Omental fat pad (tissue), 4 donors: ENCODE measurements at places on chromosomes 11 and 22. TPM values are rescaled to one million over a fixed set of nuclear protein-coding genes. Genes with fewer than 3 reads are reported as not detected.

GLB1L2 gene
- total RNA-seq = 5.5 TPM

ANGPTL5 gene
- total RNA-seq = 0.37 TPM

ROBO4 gene
- total RNA-seq = 31.7 TPM

ARHGAP8 gene
- not detected for total RNA-seq

BCO2 gene
- 19.9 TPM for total RNA-seq

OTOG gene
- total RNA-seq = not detected

- DNase-seq = no peak
Measured at GRCh38 chr11:90639461-90639993, 416.7 kb upstream of the CHORDC1 start.

- no peak for DNase-seq
Measured at GRCh38 chr22:27629908-27630673, 171.5 kb downstream of the MN1 start.

GRCh38 chr11:76119779-76120178, 86.5 kb downstream of the WNT11 start:
- no peak for DNase-seq

DNA sequence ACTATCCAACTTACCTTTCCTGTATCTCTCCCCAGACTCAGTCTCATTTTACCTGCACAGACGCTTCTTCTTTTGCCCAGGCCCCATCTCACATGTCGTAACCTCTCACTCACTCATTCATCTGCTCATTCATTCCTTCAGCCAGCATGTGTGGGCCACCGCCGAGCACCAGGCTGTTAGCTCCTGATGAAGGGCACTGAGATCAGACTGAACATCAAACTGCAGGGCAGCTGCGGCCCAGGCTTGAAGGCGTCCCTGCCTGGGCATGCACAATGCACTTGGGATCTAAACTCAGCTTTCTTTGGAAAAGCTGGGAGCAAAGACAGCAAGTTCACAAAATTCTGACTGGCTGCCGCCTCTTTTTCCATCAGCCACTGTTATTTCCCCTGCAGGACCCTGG, 1456.3 kb downstream of the BRD1 start:
- no peak for DNase-seq

DNA sequence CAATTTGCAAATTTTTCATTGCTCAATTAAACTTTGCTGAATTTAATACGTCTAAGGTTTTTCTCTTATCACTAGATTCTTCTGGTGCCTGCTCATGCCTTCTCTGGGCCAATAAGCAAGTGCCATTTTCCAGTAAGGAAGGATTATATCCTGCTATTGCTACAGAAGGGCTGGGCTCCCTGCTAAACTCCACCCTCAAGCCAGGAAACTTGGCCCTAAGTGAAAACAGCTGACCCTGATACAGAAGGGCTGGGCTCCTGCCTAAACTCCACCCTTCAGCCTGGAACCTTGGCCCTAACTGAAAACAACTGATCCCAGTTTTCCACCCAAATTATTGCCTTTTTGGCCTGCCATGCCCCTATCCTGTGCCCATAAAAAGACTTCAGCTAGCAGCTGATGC, 385.3 kb downstream of the DYNC2H1 start:
- DNase-seq = no peak

DNA sequence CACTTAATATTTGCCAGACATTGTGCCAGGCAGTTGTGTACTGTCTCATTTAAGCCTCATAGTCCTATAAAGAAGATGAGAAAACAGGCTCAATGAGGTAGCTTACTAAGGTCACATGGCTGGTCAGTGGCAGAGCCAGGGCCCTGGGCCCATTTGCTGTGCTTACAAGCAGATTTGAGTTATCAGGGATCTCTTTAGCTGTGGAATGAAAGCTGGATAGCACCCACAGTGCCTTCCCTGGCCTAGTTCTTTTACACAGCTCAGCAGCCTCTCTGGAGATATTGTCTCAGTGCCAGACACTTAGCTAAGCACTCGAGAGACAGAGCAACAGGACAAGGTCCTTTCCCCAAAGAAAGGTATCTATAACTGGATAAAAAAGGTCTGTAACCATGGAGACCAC, 6.1 kb downstream of the TMEM86A start:
- no peak for DNase-seq

- DNase-seq = no peak
Measured at GRCh38 chr22:36743591-36744412, 32.1 kb downstream of the IFT27 start.

GRCh38 chr22:37782340-37783168, 25.2 kb upstream of the GCAT start:
- no peak for DNase-seq

- DNase-seq = no peak
Measured at GRCh38 chr11:69460540-69461257, 20.8 kb upstream of the LINC01488 start.

DNA sequence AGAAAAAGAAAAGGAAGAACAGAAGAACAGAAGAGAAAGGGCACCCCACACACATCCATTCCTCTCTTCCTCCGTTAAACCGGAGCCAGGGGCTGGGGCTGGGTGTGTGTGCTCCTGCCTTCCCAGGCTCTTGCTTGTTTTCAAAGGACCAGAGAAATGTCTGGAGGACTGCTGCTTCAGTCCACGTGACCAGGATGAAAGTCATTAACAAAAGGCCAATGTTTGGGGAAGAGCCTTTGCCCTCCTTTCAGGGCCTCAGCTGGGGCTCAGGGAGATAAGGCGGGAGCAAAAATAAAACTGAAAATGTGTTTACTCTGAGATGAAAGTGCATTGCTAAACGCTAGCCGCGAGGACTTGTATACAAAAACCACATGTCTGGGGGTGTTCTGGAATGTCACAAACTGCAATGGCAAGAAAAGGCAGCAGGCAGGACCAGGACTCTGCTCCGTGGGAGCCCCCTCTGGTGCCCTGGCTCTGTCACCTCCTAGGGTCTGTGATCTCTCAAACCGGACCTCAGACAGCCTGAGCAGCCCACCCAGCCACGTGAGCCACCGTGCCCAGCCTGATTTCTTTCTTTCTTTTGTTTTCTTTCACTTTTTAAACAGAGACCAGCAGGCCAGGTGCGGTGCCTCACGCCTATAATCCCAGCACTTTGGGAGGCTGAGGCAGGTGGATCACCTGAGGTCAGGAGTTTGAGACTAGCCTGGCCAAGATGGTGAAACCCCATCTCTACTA, 31.6 kb upstream of the MYH9 start:
- no peak for DNase-seq

- DNase-seq = no peak
Measured at GRCh38 chr11:61194169-61194671, 9.1 kb upstream of the PGA3 start.

DNA sequence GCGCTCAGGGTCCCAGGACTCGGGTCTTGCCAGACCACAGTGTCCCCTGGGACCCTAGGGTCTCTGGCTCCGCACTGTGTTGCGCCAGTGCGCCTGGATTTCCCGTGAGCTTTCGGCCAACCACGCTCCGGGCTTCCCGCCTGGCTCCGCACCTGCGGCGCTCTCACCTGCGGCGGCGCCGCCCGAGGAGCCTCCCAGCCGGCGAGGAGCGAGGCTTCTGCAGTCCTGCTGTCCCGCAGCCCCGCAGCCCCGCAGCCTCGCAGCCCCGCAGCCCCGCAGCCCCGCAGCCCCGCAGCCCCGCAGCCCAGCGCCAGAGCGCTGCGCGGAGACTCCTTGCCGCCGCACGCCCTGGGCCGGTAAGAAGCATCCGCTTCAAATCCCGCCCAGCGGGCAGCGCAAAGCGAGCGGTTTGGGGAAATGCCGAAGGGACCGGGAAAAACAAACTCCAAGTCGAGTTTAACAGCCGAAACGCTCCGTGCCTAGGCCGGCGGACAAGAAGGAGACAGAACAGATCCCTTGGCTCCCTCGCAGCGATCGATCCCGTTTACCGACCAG, 939 bp downstream of the ALX4 start:
- no peak for DNase-seq

DNA sequence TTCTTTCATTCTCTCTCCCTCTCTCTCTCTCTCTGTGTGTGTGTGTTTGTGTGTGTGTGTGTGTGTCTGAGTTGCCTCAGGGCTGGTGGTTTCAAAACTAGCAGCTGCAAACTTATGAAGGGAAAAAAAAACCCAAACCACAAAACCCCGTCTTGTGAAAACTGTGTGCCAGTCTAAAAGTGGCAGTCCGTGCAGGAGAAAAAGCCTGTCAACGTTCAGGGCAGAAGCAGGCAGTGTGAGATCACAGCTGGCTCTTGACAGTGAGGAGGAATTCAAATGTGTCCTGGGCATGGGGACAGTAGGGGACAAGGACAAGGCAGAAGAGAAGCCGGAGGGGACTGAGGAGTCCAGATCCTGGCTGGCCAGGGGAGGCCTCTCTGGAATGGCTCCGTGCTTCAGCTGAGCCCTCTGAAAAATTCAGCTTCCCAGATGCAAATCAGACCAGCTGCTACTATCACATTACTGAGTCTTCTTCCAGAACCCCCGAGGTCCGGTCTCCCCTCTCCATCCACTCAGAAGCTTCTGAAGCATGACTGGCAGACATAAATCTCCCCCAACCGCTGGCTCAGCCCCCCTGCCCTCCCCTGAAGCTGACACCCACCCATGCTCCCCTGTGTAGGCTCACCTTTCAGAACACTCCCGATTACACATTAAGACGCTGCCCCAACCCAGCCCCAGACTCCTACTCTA, 31.9 kb downstream of the FLI1 start:
- DNase-seq = no peak

- no peak for DNase-seq
Measured at GRCh38 chr11:74288161-74288560, 23.3 kb downstream of the P4HA3 start.

GRCh38 chr11:78210000-78210608, 21.4 kb downstream of the USP35 start:
- DNase-seq = no peak

GRCh38 chr22:37751449-37752188, 54.8 kb downstream of the TRIOBP start:
- DNase-seq = no peak

DNA sequence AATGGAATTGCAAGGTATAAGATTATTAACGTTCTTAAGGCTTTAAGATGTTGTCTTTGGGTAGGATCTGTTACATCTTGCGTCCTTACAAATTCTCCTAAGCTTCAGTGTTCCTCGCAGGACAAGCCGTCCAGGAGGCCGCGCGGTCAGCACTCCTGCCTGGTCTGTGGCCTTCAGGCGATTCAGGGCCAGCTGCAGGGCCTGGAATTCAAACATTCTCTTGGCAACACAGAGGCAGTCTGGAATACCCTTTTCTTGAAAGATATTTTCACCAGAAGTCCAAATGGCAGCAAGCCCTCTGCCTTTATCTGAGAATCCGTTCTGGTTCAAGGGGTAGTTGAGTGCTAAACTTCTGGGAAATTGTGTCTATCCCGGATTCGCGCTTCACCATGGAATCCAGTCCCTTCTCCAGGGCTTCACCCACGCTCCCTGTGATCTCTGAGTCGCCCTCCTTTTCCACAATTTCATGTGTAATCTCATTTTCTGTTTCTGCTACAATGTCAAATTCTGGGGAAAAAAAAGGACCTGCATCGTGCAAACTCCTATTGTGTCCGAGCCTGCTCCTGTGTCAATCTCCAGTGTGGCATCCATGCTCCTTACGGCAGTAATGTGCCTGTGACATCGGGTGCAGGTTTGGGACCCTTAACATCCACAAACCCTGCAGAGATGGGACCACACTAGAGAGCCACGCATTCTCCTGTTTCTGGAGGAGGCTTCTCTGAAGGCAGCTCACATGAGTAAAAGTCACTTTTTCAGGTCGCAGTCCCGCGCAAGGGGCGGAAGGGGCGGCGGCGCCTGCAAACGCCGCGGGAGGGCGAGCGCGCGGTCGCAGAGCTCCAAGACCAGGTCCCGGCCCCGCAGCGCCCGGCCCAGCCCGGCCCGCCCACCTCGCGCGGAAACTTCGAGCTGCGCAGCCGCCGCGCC, 25.4 kb upstream of the SORL1 start:
- DNase-seq = no peak

DNA sequence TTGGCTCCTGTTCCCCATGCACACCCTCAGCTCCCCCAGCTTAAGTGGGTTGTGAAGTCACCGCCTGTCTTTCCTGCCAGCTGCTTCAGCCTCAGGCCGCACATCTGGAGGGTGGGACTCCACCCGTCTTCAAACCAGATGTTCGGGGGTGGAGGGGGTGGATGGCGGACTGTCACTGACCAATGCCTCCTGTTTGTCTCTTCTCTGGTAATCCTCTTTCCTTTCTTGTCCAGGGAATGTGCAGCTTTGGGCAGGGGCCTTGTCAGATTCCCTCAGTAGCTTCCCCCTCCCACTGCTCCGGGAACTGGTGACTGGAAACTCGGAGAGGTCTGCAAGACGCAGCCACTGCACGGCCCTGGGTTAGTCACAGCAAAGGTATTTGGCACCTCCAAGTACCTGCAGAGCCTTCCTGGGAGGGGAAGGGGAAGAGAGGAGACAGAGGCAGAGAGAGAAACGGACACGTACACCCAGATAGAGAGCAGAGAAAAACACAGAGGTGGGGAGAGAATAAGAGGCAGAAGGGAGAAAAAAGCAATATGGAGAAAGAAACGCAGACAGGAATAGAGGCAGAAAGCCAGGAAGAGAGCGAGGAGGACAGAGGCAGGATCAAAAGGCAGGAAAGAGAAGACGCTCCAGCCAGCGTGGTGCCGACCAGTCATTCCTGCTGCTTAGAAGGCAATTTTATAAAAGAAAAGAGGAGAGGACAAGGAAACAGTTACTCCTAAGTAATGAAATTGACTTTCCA, 56.1 kb upstream of the TIMP3 start:
- peak; percentile 50 for DNase-seq

DNA sequence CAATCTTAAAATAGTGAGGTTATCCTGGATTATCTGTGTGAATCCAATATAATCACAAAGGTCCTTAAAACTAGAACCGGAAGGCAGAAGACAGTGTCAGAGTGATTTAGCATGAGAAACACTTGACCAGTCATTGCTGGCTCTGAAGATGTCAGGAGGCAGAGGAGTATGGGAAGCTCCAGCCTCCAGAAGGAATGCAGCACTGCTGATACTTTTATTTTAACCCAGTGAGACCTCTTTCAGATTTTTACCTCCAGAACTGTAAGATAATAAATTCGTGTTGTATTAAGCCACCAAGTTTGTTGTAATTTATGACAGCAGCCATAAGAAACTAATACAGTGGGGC, 134.4 kb upstream of the ZC3H12C start:
- DNase-seq = no peak

DNA sequence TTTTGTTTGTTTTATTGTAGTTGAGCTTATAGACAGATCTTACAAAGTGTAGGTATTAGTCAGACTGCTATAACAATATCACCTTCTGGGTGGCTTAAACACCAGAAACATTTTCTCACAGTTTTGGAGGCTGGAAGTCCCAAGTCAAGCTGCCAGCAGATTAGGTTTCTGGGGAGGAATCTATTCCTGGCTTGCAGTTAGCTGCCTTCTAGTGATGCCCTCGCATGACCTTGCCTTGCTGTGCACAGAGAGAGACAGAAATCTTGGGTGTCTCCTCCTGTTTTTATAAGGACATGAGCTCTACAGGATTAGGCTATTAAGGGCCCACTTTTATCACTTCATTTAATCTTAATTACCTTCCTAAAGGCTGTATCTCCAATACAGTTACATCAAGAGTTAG, 1635.2 kb downstream of the FAM181B start:
- DNase-seq = no peak
